ENCODE measurements at places on chromosomes 16 and 17.

- DNase-seq: no peak
Measured at GRCh38 chr17:80724775-80725266, 180.2 kb downstream of the RPTOR start.

- no peak for DNase-seq
Measured at GRCh38 chr17:82041144-82041814, 3.8 kb upstream of the DCXR start.

DNA sequence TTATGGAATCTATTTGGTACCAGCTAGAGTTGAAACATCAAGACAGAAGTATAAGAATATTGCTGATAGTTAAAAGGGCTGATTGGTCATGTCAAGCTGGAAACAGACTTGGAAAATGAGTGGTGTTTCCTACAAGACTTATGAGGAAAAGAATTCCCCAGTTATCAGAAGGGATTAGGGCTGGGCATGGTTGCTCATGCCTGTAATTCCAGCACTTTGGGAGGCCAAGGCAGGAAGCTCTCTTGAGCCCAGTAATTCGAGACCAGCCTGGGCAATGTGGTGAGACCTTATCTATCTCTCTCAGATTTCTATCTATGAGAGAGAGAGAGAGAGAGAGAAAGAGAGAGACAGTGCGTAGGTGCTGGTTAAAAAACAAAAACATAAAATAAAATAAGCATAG, 139.5 kb upstream of the PMFBP1 start:
- no peak for DNase-seq

DNA sequence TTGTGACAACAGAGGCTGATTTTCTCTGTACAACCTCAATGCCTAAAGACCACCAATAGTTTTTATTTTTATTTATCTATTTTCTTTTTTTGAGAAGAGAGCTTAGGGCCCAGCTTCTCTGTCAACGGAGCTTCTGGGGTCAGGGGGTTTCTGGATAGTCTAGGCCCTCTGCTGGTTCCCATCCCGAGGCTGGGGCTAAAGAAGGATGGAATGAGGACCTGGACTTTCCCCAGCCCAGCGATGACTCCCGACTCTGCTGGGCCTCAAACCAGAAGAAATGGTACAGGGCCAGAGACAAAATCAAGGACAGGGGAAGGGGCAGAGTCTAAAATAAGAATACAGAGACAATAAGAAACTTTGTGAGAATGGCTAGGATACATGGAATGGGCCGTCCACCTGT, 5.7 kb upstream of the TSPOAP1 start:
- DNase-seq: no peak

GRCh38 chr17:61160789-61161445, 238.7 kb upstream of the TBX2 start:
- DNase-seq: no peak

DNA sequence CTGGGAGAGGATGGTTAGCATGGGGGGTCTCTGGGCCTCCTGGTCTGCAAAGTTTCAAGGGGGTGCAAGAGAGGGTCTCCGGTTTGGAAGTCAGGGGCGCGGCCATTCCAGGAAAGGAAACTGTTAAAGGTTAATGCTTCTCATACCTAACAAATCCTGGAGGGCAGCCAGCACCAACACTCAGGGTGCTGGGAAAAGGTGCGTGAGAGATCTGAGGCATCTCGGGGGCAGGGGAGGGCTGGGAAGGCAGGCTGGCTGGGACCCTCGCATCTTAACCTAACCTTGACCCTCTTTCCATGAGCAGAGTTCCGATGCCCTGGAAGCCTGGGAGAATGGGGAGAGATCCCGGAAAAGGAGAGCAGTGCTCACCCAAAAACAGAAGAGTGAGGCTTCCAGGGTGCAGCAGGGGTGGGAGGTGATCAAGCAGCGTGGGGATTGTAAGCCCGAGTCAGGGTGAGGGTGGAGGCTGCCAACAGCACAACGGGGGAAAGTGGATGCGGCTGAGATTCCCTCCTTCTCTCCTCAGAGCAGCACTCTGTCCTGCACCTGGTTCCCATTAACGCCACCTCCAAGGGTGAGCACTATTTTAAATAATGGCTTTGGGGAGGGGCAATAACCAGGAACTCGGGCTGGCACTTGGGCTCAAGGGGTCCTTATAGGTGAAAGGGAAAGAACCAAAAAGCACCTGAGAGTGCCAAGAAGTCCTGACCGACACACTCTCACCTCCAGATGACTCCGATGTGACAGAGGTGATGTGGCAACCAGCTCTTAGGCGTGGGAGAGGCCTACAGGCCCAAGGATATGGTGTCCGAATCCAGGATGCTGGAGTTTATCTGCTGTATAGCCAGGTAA, 996 bp downstream of the TNFSF13 start:
- DNase-seq: no peak

DNA sequence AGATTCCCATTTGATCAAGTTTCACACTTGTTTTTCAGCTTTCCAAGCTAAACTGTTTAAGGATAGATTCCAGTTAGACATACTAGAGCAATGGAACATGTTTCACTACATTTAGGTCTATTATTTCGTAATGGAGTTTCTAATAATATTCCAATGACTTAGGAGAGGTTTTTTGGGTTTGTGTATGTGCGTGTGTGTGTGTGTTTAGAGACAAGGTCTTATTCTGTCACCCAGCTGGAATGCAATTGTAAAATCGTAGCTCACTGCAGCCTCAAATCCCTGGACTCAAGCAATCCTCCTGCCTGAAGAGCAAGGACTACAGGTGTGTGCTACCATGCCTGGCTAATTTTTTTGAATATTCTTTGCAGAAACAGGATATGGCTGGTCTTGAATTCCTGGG, 426.3 kb downstream of the ZFHX3 start:
- no peak for DNase-seq

DNA sequence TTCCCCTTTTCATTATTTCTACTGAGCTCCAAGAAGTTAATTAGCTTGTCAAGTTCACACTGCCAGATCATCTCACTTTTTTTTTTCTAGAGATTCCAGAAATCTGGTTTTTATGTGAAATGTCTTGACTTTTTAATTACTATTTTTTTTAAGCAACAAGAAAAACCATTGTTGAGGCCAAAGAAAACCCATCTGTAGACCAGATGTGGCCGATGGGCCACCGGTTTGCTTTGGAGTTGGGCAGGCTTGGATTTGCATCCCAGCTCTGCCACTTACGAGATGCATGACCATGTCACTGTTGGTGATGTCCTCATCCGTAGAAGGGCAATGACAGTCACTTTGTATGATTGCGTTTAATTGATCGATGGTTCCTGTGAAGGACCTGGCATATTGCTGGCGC, 34.2 kb upstream of the MRTFB start:
- DNase-seq: no peak

DNA sequence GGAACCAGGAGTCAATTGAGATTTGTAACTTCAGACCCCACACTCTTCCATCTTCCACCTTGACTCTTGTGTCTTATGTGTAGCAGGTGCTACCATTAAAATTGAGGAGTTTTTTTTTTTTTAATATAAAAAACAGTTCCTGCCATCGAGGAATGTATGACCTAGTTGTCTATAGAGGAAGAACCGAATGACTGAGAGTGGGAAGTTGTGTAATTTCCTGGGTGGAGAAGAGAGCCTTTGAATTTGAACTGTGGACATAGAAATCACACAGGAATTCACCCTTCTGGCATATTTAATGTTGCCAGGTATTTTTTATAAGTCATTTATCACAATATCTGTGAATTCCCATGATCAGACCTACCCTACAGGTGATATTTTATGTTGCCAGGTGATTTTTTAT, 22.0 kb downstream of the SP2 start:
- DNase-seq: no peak

DNA sequence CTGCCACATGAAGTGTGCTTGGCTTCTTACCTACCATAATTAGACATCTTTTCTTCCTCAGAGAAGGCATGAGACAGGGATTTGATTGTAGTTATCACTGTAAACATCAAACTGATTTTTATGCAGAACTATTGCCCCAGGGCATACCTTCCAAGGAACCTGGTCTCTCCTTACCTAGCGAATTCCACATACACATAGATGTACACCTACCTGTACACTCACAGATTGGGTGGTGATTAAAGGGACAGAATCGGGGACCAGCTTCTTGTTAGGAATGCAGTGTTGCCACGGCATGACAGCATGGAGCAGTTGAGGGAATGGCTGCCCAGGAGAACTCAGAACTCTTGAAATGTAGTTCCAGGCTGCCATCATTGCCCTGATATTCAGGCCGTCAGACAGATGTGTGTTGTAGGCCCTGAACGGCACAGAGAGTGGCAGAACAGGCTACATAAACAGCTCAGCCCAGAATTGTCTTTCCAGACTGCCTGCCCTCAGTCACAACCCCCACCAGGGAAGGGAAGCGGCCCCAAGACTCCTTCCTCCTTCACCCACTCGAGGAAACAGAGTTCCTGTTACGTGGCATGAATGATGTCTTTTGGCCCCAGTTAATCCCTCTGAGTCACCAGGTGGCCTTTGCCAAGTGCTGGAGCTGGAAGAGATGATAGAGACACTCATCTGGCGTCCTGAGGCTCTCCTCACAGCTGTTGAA, 17.8 kb upstream of the NAGLU start:
- DNase-seq: no peak

- DNase-seq: no peak
Measured at GRCh38 chr17:61470530-61471136, 18.4 kb downstream of the TBX4 start.

- no peak for DNase-seq
Measured at GRCh38 chr17:17751489-17752088, 70.3 kb downstream of the RAI1 start.

DNA sequence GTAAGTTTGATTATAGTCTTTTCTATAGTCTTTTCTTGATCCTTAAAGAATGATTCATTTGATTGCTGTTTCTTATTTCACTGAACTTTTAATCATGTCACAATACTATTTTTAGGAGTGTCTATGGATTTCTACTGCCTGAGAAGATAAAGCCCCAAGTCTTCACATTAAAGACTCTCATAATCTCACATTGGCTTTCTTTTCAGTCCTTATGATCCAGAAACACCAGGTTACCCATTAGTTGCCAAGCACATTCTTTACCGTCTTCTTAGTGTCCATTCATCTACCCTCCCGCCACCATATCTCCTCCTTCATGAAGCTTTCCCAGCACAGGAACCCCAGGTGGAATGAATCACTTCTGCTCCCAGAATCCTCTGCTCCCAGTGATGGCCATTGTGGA, 49.5 kb upstream of the MYOCD start:
- no peak for DNase-seq

- DNase-seq: no peak
Measured at GRCh38 chr16:76583466-76583865, 306.3 kb downstream of the CNTNAP4 start.

GRCh38 chr17:45102856-45103255, 29.5 kb downstream of the PLCD3 start:
- DNase-seq: no peak

- no peak for DNase-seq
Measured at GRCh38 chr17:72150632-72151460, 30.0 kb downstream of the SOX9 start.

DNA sequence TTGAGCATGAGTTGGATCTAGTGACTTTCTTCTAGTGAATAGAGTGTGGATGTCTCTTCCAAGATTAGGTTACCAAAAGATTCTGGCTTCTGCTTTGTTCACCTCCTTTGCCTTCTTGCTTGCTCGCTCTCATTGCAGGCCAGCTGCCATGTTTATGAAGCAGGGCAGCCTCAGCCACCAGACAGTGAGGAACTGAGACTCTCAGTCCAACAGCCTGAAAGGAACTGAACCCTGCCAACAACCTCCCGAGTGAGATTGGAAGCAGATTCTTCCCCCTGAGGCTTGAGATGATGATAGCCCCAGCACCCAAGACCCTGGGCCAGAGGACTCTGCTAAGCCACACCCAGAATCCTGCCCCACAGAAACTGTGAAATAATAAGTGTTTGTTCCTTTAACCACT, 48.4 kb downstream of the NOG start:
- no peak for DNase-seq

- no peak for DNase-seq
Measured at GRCh38 chr16:21302454-21302853, 24.4 kb upstream of the CRYM start.

GRCh38 chr17:68953340-68953997, 1.7 kb downstream of the ABCA8 start:
- no peak for DNase-seq

DNA sequence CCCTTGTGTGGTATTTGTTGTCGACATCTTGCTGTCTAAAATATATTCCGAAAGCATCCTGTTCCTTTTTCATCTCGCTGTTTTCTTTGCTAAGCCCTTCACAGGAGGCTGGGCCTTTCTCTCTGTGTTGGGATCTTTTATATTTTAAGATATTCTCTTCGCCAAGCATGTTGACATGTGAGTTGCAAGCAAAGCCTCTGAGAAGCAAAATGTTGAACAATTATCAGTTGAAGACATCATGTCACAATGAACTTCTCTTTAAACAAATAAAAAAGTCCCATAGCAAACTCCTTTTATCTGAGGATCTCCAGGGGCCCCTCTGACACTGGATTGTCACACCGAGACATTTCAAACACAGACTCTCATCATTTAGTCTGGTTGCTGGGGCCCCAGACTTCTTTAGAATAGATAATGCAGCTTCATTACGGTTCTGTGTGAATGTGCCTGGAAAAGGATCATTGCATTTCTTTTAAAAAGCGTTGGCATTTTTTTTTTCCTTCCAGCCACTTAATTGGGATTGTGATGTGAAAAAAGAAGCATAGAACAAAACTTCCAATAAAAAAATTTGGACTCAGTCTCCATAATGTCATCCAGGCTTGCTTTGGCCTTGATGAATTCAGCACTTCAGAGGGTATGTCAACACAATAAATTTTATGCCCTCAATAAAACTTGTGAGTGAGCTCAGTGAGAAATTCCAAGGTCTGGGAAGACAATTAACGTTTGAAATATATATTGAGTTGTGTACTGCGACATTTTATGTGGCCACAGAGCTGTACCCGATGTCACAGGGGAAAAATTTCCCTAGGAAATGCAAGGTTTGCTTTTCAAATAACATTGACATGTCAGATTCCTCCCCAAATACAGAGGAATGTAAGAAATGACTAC, 496.8 kb downstream of the XYLT1 start:
- no peak for DNase-seq

DNA sequence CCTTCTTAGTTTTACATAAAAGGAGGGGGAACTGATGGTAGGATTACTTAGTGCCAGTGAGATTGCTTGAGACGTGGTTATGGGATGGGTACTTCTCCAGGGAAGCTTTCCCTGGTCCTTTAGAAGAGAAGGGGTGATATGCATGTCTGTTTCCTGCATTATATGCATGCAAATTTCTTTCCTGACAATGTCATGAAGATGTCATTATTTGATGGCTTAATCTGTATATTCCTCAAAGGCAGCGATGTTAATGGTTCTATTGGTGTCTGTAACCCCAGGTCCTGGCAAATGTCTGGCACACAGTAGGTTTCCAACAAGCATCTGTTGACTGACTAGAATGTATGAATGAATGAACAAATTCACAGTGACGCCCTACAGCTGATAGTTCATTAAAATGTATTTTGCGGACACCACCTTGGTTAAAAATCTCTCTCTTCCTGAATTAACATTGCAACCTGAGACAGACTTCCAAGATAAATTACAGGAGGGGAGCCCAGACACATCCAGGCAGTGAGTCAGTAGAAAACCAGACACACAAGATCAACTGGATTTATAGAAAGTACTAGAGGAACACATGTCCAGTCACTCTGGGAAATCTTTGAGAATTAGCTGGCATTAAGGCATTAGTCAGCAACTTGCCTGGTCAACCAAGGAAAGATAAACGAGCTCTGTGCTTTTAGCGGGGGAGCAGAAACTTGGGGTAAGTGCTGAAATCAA, 293.4 kb downstream of the XYLT1 start:
- DNase-seq: no peak

Data from effector memory CD8-positive, alpha-beta T cell (primary cell).